ENCODE measurements at places on chromosomes 6 and 20. TPM values are rescaled to one million over a fixed set of nuclear protein-coding genes. Genes with fewer than 3 reads are reported as not detected.

TREML1 gene
- not detected for total RNA-seq

GRCh38 chr6:43509142-43509983 lies 783 bp downstream of the LRRC73 start:
- no peak for DNase-seq

DNA sequence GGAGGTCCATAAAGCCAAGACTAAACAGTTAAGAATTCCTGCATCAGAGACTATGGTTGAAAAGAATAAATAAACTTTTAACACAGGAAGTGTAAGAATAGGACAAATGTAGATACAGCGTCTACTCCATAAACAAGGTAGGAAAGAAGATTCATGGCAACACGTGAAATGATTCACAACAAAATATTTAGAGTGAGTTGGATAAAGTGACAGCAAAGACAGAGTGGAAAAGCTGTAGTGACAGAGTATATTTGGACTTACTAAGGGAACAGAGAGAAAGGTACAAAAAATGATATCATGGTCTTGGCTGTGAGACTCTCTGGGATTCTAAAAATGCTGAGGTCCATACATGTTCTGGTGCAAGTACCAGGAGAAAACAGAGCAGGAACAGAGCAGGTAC lies 21.9 kb upstream of the KIAA0408 start:
- DNase-seq, result no peak

STMND1 gene
- total RNA-seq, result not detected

DNA sequence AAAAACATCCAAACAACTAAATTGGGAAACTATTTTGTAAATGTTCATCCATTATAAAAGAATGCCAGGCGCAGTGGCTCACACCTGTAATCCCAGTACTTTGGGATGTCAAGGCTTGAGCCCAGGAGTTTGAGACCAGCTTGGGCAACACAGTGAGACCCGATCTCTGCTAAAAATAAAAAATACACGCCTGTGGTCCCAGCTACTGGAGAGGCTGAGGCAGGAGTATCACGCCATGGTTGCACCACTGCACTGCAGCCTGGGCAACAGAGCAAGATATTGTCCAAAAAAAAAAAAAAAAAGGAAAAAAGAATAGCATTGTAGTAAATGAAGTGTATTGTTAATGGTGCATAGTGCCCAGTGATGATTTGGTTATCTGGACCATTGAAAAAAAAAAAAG lies 38.7 kb downstream of the FKBP5 start:
- DNase-seq, result no peak

DNA sequence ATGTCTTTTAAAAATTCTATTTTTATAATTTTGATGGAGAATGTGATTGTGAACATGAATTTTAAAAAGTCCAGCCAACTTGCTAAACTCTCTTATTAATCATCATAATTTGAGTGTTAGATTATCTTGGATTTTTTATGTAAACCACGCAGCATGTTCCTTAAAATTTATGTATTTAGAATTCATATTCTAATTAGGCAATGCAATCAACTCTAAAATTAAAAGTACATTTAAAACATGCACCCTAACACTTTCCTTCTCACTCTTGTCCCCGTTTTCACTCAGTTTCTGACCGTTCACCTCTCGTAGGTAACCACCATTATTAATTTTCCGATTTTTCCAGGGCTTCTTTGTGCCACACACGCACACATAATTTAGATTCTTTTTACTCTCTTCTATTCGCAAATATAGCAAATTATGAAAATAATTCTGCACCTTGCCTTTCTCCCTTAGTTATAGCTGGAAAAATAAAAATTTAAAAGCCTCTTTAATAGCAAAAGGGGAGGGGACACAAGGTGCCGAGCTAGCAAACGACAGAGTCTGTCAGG lies 329 bp upstream of the ZKSCAN3 start:
- no peak for DNase-seq

BMP5 gene
- not detected for total RNA-seq

GRCh38 chr6:4632421-4632820 lies 143.8 kb upstream of the CDYL start:
- no peak for DNase-seq

DNA sequence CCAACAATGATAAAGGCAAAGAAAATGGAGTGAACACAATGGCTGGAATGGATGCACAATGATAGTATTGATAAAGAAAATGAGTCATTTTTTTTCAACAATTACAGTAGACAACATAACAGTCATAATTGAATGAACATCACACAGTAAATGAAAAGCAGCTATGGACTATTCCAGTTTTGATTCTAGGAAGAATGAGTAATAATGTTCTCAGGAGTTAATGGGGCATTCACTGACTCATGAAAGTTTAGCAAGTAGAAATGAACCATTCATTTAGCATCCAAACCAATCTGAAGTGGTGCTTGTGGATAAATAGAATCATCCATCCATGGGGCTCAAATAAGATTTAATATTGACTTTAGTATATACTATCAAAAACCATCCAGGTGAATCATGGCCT lies 1029.5 kb upstream of the GJE1 start:
- no peak for DNase-seq

- no peak for DNase-seq
Measured at GRCh38 chr6:13250703-13251102, 77.6 kb downstream of the TBC1D7 start.

FAM209B gene
- 0.63 TPM for total RNA-seq

DNA sequence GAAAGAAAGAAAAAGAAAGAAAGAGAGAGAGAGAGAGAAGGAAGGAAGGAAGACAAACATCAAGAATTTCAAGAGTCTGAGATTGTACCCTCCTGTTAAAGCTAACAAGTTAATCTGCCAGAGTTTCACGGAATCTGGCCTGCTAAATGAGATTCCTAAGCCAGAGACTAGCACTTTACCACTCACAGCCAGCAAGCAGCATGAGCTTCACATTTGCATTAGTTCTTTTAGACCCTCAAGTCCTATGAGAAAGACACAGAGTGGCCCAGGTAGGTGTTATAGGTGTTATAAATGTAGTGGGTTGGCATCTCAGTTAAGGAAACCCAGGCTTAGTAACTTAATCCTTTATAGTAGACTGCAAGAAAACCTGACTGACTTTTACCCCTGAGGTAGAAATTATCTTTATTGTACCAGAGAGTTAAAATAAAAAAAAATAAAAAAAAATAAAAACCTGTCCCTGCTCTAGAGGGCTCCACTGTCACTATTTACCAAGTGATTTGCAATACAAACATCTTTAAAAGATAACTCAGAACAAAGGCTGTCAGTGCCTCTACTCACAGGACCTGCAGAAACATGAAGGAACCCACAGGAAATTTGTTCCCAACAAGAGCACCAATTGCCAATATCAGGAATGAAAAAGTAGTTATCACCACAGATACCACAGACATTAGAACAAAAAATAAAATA lies 9.7 kb upstream of the IBTK start:
- no peak for DNase-seq

MPC1 gene
- 22.5 TPM for total RNA-seq

CLPSL2 gene
- total RNA-seq, result not detected

DNA sequence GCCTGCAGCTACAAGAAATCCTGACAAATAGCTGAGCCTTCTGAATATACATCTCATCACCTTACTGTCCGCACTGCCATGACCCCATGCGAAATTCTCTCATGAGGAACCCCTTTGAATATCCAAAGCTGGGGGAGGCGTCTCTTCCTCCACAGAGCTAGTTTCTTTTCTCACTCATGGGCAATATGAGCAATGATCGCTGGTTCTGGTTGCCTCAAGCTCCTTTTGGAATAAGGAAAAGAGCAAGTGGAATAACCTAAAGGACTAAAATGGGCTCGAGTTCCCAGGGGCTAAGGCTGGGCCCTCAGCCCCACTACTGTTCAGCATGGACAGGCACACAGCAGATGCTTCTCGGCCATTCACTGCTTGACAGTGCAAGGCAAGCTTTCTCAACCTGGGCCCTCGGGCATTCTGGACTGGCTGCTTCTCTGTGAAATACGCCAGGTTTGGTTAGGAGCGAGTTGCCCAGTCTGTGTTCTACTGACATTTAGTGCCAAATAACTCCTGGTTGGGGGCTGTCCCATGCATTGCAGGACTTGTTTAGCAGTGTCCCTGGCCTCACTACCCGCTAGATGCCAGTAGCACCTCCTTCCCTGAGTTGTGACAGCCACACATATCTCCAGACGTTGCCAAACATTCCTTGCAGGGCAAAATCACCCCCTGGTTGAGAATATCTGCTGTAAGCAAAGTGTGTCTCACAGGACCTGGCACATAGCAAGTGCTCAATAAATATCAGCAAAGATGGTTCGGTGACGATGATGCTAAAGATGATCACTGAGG lies 156.8 kb downstream of the CEBPB start:
- DNase-seq, result no peak

MATN4 gene
- total RNA-seq, result 0.95 TPM

DNA sequence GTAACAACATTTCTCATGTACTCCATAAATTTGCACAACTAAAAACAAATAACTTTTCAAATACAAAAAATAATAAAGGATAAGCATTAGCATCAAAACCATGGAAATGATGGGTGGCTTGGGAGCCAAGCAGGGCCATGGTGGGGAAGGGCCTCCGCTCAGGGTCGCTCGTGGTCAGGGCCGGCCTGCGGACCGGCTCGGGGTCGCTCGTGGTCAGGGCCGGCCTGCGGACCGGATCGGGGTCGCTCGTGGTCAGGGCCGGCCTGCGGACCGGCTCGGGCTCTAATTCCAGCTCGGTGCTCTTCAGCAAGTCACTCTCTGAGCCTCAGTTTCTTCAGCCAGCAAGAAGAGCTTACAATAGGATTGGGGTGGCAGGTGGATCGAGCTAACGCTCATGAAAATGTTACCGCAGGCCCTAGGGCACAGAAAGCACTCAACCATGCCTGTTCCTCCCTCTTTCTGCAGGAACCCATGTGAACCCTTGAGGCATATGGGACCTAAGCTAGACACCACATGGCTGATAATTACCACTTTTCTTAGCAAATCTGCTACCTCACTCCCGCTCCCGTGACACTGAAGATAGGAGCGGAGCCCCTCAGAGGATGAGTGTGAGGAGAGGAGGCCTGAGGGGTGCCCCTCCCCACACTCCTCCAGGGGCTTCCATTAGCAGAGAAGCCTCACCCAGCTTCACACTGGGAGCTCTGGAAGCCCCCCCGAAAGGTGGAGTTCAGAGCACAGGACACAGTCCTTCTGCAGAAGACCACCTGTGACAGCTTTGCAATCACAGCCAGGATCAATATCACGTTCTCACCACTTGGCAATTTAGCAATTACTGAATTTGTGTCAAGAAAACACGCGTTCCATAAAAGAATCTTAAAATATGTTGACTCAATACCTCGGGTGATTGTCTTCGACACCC lies 103.0 kb downstream of the PSMB1 start:
- DNase-seq, result no peak

DNA sequence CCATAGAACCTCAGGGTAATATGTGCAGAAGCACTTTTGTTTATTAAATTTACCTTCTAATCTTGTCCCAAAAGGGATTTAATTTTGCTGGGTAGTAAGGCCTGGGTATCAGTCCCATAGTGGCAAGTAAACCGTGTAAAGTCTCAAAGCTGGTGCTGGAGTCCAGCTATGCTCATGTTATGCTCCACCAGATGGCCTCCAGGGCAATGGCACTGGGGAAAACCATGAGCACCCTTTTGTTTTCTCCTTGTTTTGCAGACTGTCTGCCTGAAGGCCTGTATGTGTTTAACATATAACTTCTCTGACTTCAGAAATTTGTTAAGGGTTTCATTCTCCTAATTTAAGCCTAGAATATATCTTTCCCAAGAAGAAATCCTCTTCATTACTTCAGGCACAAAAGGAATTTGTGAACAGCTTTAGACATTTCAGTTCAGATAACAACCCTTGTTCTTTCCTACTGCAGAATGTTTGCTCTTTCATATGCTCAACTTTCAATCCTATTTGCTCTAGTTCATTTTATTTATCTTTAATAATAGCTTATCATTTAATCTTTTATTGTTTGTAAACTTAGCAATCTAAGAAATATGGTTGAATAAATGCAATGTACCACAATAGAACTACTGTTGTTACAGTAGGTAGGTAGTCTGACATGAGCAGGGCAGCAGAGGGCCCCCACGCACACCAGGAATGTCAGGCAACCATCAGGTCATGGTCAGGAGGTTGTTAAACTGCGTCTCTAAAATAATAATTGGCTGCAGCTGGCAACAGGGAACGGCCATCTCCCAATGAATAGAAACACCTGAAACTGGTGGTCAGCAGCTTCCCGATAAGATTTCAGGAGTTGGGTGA lies 162.8 kb downstream of the TENT5A start:
- no peak for DNase-seq

DNA sequence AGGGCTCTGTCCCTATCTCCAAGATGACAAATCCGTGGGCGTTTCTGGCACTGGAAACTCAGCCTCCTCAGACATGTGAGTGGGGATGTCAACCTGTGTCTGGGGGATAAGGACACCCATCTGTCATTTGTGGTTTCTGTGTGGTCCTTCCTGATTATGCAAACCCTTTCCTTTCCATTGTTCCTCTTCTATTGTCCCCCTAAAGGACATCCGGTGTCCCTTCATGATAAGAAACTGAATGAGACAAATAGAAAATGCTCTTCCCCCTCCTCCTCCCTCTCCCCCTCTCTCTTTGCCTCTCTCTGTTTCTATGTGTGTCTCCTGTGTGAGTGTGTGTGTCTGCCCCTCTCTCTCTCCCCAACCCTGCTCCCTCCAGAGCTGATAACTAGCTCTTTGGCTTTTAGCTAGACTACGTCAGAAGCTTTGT lies 11.5 kb upstream of the GLP1R start:
- DNase-seq, result no peak

- no peak for DNase-seq
Measured at GRCh38 chr6:44446626-44447300, 59.3 kb downstream of the CDC5L start.

CPNE5 gene
- 1.8 TPM for total RNA-seq
